Gastroesophageal sphincter (tissue), 4 donors: ENCODE measurements at places on chromosomes 12 and 14. TPM values are rescaled to one million over a fixed set of nuclear protein-coding genes. Genes with fewer than 3 reads are reported as not detected.

DNA sequence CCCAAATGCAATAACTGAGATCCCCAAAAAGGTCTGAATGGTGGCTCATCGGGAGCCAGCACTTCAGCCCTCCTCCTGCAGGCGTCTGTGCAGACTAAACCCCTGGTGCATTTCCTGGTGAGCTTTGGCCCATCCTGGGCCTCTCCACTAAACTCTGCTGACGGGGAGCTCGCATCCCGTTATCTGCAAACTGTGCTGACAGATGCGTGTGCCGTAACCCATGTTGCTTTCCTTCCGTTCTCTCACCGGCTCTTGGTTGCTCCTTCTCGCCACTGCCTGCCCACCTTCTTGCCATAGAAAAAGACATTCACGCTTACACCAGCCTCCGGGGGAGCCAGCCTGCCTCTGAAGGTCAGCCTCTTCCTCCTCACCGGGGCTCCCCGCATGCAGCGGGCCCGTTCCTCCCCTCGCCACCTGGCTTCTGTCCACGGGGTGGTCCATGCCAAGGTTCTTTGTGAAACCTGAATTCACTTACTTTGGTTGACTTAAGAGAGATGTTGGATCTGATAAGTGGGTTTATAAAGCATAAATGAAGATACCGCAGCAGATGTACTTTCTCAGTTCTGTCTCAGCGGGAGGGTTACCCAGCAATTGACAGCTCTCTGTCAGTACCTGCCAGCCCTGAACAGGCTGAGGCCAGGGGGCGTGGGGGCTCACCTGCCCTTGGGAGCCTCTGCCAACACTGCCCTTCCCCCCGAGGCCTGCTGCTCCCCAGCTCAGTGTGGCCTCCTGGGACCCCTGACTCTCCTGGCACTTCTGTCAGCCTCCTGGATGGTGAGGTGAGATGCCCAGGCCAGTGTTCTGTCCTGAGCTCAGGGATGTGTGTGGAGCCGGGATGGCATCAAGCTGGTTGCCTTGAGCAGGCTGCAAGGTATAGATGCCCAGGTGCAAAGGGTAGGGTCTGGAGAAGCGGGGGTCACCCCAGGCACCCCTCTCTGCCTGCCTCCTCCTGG is 14.2 kb downstream of the ZFYVE21 start:
- ATAC-seq: no peak

DNA sequence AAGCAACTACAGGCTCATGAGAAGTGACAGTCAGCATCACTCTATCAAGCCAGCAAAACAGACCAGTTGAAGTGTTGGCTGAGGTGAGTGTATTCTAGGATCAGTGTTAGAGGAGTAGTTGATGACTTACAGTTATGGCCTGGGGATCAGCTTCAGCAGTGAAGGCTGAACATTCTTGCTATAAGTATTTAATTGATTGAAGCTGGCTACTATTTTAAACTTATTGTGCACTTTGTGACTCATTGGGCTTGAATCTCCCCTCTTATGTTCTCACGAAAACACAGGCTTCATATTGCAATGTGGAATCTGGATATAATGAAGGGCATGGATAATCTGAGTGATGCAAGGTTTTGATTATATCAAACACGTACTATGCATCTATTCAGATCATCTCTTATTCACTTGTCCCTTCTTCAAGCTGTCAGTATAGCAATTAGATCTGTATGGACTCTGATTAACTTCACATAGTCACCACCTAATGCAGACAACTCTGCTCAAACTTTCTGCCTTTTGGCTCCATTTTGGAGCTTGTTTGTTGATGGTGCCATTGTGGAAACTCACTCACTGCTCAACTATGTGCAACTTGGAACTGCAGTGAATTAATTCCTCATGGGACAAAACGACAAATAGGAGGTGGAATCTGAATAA is 309.2 kb downstream of the SLC16A7 start:
- no peak for ATAC-seq

The BBOF1 gene
- 12.4 TPM for total RNA-seq

GRCh38 chr14:65981192-65981843 is 504.9 kb upstream of the CCDC196 start:
- no peak for ATAC-seq

GRCh38 chr12:130658145-130658911 is 57.8 kb downstream of the RIMBP2 start:
- no peak for ATAC-seq

GRCh38 chr12:1108276-1108675 is 117.3 kb downstream of the ERC1 start:
- ATAC-seq: no peak

- no peak for ATAC-seq
Observed at GRCh38 chr12:109445191-109445609, 31.9 kb downstream of the KCTD10 start.

DNA sequence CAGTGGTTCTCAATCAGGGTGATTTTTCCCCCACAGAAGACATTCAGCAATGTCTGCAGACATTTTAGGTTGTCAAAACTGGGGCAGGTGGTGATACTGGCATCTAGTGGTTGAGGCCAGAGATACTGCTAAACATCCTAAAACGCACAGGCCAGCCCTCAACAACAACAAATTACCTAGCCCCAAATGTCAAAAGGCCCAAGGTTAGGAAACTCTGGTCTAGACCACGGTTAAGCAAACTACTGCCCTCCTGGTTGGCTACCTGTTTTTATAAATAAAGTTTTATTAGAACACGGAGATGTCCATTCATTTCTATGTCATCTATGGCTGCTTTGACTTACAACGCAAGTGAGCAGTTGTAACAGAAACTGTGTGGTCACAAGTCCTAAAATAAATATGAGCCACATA is 186.7 kb downstream of the EFCAB11 start:
- ATAC-seq: no peak

DNA sequence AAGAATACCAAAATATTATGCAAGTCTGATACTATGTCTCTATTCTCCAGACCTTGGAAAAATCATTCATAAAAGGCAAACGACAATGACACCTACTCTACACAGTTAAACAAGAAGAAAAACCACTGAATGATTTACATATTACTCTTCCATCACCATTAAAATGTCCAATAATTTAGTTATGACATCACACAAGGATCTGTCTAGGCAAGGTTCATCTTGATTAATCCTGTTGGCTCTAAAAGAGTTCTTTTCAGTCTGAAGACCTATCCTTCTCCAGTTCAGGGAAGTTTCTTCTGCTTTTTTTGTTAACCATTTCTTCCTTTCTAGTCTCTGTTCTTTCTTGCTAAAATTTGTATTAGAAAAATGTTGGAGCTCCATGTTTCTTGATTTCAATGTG is 64.0 kb downstream of the OSBPL8 start:
- ATAC-seq: no peak

- ATAC-seq: no peak
Observed at GRCh38 chr12:114483996-114484395, 78.1 kb upstream of the TBX5 start.

- no peak for ATAC-seq
Observed at GRCh38 chr12:75583355-75583754, 71.9 kb upstream of the KRR1 start.

The RPL36AL gene
- 169 TPM for total RNA-seq

DNA sequence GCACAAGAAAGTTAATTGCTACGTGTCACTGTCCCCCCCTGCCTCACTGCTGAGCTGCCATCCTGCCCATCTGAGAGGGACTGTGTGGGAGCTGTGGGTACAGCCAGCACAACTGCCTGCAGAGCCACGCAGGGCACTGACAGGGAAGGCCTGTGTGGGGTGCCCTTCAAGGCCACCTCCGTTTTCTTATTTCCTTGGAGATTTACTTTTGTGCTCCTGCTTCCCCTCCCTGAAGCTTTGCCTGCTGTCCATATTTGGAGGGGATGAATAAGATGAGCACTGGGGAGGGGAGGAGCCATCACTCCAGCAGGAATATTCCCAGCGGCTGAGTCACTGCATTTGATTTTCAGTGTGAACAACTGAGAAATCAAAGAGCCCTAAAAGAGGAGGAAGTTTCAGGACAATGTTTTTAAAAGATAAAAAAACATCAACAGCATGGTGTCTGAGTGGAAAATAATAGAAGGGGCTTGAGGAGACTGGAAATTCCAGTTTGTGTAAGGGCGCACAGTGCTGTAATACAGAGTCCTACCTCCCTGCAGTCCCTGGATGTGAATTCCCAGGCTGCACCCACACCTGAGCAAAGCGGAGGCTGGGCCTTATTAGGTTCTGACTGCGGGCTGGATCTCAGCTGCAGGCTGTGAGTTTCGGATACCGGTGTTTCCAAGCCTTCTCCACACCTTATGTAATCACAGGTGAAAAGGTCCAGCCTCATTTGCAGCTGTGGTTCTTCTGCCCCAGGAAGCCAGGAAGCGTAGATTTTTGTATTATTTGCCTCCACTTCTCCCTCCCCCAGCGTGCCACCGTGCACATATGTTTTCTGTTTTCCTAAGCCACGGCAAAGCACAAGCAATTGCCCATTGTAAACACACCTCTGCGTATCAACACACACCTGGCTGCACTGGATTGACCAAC is 192.6 kb upstream of the BCL2L14 start:
- ATAC-seq: peak; percentile 75

The C12orf50 gene
- total RNA-seq: not detected

The CFAP73 gene
- not detected for total RNA-seq

- ATAC-seq: no peak
Observed at GRCh38 chr14:61476105-61476753, 154.8 kb downstream of the PRKCH start.

DNA sequence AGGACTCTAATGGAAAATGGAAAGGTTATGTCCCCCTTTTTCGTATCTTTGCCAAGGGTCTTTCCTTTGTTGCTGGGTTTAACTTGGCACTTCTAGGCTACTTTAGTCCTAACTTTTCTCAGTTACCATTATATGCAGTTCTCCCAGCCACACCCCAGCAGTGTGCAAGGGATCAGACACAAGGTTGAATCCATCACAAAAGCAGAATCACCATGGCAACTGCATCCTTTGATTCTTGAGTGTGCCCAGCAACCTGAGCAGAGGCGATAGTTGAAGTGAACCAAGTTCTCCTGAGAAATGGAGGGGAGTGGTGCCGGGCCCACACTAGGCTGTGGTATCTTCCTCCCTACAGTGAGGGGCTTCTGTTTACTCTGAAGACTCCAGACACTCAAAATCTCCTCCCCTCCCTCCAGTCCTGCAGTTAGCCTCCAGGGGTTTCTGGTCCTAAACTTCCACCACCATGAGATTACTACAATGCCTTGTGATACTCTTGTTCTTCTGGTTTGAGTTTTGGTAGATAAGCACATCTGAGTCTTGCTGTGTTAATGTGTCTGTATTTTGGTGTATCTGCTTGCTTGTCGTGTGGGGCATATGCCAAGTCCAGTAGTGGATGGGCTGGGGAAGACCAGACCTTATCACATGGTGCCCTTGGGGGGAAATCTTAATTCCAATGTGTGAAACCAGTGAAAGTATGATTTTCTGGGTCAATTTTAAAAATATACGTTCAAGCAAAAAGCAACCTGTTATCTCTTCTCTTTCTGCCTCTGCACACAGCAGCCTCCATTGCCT is 183.9 kb downstream of the CACNA1C start:
- no peak for ATAC-seq

- peak; percentile 72 for ATAC-seq
Observed at GRCh38 chr12:111434680-111435338, 29.1 kb downstream of the SH2B3 start.

The BMP4 gene
- total RNA-seq: 34.1 TPM

GRCh38 chr12:131074221-131075083 is 120.7 kb downstream of the ADGRD1 start:
- peak; percentile 72 for ATAC-seq

DNA sequence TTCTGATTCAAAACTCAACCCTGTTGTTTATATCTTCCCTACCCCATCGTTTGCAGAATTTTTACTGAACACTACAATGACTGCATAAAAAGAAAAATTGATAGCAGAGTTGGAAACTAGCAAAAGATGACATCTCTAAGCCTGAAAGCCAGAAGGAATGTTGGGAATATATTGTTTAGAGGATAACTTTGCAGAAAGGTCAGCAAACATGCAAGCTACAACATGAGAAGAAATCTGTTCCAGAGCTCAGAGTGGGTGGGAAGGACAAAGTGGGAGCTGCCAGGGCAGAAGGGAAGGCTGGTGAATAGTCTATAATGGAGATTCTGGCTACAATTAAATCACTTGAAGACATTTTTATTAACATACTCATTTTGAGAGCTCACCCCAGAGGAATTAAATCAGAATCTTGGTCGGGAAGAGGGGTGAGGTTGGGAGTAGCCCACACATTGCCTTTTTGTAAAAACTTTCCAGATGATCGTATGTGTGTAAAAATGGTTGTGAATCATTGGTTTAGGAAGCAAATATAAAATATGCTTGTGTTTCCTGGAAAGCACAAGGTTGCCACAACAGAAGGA is 574.8 kb downstream of the FLRT2 start:
- no peak for ATAC-seq

- ATAC-seq: no peak
Observed at GRCh38 chr14:54209511-54210250, 187.1 kb upstream of the CDKN3 start.

GRCh38 chr12:112590281-112590680 is 171.5 kb downstream of the PTPN11 start:
- no peak for ATAC-seq

The IFI27 gene
- 247 TPM for total RNA-seq

GRCh38 chr12:80935111-80935510 is 2.6 kb downstream of the LIN7A start:
- ATAC-seq: no peak

GRCh38 chr12:120928864-120929652 is 24.9 kb upstream of the SPPL3 start:
- no peak for ATAC-seq

The PLCZ1 gene
- not detected for total RNA-seq

DNA sequence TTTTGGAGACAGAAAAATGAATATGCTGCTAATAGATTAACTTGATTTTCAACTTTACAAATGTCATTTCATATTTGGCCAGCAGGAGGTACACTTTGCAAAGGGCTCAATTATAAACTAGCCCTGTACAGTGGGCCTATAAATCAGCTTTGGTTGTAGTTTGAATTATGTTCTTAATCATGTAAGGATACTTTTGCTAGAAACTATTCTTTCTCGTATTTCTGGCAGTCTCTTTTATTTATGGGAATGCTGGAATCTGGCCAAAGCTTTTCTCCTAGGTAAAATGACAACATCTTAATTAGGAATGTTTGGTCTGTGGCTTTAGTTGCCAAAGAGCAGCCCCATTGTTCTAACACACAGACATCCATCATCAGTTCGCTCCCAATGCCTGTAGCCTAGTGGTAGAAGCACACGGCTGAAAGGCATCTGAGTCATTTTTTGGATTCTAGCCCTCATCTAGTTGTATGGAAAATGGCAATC is 1322.3 kb upstream of the SEL1L start:
- peak; percentile 34 for ATAC-seq

GRCh38 chr12:47802312-47802711 is 17.4 kb downstream of the HDAC7 start:
- ATAC-seq: no peak

The ANKRD33 gene
- not detected for total RNA-seq

DNA sequence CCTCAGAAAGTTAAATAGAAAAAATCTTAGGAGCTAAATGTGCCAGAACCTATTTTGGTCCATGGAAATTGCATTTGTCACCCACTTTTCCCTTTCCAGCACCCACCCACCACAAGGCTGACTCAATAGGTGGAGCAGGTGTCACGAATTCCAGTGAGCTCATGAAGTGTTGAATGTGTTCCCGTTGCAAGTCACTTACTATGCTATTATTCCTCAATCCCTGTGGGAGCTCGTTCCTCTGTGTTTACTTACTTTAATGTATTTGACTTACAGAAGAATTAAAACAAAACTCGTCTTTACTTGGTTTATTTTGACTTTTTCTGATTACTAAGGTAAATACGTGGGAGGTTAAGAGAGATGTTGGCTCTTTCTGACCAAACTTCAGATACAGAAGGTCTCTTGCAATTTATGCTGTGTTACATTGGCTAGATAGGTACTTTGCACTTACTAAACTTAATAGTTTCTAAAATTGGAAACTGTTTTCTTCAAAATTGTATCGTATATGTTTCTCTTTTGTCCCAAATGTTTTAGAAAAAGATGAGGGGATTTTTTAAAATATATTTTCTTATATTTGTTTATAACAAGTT is 269.4 kb upstream of the NOVA1 start:
- ATAC-seq: peak; percentile 69
